ENCODE measurements at places on chromosomes 3 and 15.
A peak's percentile ranks its signal among the peaks of the same experiment; 100 is the strongest.

DNA sequence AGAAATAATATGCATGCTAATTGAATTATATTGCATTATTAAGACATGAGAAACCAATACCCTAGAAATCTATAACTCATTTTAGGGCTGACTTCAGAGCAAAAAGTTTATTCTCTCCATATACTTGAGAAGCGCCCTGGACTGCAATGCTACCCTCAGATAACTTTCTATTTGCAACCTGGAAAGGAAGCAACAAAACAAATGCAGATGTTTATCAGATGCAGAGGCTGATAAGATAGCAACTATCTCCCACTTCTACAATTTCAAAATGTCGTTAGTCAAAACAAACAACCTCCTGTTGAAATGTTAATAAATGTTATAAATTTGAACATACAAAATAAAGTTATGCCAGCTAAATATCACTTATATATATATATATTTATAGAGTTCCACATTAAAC is 34.8 kb downstream of the HES1 start:
- DNase-seq, result no peak

DNA sequence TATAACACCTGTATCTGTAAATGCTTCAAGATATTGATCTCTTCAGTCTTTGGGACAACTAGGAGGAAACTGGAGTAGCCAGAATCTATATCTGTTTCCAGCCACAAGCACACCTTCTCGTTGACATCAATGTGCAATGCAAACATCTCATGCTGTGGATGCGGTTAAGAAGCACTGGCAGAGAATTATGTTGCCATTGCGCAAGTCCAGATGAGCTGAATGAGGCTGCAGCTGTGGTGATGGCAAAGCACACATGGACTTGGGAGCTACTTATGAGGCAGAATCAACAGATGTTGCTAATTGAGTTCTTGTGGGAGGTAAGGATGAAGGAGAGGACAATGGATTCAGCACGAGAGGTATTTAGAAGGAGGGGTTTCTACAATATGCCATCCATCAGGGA is 90.9 kb downstream of the STRIT1 start:
- DNase-seq, result no peak

GRCh38 chr3:165817160-165817709 is 20.0 kb downstream of the BCHE start:
- DNase-seq, result no peak

DNA sequence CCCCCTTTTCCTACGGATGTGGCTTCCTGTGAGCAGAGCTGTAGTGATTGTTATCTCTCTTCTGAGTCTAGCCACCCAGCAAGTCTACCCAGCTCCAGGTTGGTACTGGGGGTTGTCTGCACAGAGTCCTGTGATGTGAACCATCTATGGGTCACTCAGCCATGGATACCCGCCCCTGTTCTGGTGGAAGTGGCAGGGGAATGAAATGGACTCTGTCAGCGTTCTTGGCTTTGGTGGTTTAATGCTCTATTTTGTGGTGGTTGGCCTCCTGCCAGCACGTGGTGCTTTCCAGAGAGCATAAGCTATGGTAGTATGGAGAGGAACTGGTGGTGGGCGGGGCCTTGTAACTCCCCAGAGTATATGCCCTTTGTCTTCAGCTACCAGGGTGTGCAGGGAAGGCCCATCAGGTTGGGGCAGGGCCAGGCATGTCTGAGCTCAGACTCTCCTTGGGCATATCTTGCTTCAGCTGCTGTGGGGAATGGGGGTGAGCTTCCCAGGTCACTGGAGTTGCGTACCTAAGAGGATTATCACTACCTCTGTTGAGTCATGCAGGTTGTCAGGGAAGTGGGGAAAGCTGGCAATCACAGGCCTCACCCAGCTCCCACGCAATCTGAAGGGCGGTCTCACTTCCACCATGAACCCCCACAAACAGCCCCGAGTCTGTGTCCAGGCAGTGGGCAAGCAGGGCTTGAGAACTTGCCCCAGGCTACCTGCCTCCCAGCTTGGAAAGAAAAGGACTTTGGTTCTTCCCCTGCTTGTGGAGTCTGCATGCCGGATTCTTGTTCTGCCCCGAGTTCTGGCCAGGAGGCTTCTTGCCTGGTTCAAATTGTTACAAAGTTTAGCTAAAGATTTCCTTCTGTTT is 9.0 kb upstream of the ADGRG7 start:
- no peak for DNase-seq

DNA sequence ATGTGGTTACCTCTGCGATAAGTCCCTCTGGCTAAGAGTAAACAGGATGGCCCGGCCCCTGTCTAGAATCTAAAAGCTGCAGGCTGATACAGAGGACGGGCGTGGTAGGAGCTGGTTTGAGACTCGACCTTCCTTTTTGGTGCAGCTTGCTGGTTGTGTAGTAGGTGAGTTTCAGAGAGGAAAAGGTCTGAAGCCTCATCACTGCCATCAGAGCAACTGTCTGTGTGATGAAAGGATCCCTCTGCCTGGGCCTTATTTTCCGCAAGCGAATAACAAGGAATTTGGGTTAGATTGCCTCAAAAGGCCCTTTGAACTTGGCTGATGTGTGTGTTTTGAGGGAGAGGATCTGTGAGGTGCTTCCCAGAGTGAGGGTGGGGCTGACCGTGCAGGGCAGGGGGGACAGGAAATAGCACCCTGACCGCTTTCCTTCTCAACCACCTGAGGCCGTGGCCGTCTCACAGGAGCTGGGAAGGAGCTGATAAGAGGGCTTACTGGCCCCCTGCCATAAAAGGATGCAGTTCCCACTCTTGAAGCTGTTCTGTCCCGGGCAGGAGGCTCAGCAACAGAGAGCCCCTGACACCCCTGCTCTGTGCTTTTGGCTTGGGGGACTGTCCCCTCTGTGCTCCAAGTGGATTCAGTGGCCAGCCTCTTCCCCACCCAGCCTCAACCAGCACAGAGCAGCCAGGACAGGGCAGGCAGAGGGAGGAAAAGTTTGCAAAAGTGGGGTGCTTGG is 45.6 kb upstream of the TFRC start:
- no peak for DNase-seq

DNA sequence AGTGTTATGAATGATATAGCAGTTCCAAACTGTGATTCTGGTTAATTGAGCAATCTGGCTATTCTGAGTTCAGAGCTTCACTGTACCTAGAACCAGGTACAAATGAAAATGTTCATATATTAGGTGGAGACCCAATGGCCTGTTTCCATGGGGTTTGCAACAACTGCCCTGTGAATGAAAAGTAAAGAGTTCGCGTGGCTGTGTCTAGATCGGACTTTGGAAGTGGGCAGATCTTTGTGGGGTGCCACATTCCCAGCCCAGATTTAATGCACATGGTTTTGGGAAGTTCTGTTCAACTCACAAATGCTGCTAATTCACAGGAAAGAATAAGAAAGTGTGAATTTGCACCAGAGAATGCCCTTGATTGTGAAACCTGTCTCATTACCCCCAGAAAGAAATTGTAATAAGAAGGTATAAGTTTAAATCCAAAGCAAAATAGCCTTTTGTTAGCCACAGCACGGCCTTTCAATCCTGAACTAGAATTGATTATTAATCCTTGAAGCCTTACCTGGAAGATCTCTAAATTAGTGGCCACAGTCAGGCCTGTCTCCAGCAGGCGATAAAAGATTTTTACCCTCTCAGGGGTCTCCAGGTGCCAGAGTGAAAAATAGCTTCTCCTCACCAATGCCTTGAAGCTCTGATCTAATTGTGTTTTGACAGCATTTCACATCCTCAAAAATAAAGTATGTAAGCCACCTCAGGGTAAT is 22.6 kb downstream of the WHAMM start:
- no peak for DNase-seq

- no peak for DNase-seq
These were observed 157.2 kb downstream of the TIGIT start for GRCh38 chr3:114451051-114451451.

- no peak for DNase-seq
These were observed 22.0 kb downstream of the STARD5 start for GRCh38 chr15:81301815-81302399.

DNA sequence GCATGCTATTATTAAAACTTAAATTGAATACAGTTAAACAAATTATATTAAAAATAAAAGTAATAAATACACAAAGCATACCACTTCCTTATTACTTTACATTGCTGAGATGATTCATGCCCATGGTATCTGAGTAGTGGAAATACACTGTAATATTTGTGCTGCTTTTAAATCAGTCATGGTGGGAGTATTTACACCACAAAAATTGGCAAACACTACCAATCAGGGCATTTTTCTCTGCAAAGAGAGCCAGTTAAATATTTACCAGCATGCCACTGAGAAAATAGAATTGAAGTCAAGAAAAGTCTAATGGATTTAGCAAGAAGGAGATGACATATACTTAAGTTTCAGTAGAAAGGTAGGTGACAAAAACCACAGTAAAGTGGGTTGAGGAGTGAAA is 19.6 kb downstream of the PPARG start:
- peak; percentile 35 for DNase-seq

DNA sequence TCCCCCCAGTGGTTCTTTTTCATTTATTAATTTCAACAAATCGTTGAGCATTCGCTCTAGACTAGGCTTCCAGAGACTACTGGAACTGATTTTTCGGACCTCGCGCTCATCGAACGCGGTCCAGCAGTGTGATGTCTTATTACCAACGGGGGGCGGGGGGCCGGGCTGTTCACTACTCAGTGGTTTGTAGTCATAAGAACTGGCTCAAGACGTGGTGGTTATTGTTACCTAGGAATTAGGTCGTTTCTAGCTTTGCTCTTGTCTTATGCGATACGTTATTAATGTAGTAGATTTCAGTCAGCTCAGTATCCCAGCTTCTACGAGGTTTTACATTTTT is 858 bp downstream of the RBM5 start:
- DNase-seq, result no peak

- no peak for DNase-seq
These were observed 110.9 kb downstream of the SEC22A start for GRCh38 chr3:123312331-123313265.

DNA sequence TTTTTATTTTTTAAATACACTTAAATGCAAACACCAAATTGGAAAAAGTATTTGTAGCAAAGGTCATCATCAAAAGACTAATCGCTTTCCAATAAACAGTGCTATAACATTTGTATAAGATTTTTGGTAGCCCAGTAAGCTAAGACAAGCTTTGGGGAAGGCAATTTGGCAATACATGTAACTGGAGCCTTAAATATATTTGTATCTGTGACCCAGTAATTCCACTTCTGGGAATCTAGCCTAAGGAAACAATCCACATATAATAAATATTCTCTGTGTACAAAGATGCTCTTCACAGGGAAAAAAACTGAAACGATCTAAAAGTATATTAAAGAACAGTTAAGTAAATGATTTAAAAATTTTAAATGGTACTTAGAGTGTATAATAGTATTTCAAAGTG is 65.5 kb upstream of the TJP1 start:
- peak; percentile 36 for DNase-seq

GRCh38 chr3:187536185-187536584 is 134.0 kb downstream of the SST start:
- DNase-seq, result no peak

DNA sequence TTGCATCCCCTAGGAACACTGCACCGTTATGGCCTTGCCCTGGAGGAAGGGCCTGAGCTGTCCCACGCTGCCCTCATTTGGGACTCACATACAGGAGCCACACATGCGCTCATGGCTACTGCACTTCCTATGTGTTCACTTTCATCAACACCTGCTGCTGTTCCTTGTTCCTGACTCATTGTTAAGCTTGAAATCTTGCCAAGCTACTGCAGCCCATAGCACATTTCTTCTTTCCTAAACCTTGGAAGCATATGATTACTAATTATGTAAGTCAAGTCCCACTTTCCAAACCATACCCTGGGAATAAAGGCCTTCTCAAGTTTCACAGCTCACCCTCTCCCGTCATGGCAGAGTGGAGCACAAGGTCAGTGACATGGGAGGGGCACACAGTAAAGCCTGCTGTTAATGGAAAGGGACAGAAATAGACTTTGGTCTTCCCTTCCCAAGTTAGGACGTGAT is 307.9 kb downstream of the CLSTN2 start:
- DNase-seq, result no peak

DNA sequence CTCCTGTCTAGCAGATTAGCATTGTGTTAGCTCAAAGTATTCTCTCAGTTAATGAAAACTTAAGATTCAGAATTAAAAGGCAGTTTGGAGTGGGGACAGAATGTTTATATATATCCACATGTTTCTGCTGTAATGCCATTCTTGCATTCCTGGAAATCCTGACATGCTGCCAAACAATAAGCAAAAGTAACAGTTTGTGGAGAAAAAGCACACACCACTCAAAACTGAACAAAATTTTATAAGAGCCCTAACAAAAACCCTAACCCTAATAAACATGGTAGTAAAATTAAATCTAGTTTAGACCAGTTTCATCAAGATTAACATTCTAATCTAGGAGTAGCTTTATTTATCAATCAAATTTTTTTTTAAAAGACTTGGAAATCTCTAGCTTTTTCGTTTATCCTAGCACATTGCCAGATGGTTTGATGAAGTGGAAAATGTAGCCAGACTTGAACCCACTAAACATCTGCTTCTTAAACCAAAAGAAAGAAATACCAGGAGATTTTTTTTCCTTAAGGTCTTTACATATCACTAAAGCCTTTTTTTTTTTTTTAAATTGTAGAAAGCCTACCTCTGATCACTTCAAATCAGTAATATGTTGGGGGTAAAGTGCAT is 3.7 kb downstream of the TCAIM start:
- peak; percentile 40 for DNase-seq

DNA sequence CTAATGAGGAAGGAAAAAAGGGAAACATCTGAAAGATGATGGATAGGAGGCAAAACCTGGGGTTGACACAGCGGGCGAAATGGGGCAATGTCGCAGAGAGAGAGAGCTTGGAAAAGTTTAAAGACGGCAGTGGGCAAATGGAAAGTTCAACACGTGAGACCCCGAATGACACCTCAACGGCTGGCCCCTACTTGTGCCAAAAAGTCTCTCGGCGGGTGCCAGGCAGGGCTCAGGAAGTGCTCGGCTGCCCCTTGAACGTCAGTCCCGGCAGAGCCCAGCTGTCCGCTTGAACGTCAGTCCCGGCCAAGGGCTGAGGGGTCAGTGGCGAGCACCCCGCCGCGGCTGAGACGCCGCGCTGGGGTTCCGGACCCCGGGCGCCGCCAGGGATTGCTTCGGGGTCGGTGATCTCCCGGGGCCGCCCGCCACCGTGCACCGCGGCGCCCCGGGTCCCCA is 658 bp downstream of the EOGT start:
- DNase-seq, result no peak

DNA sequence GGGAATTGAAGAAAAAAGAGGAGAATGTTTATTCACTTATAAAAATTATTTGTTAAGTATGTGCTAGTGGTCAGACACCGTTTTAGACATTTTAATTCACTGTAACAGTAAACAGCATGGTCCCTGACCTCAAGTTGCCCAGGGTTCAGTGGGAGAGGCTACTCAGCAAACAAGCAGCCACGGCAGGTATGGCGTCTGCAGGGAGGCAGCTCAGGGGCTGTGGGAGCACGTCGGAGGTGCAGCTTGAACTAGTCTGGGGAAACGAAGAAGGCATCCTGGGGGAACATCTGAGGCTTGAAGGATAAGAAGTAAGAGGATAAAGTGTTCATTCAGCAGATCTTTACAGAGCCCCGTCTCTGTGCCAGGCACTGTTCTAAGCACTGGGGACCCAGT is 66.0 kb downstream of the CRTC3 start:
- DNase-seq, result no peak

GRCh38 chr15:100780208-100780800 is 99.3 kb upstream of the ALDH1A3 start:
- DNase-seq, result no peak

- DNase-seq, result no peak
These were observed 167.9 kb upstream of the PRICKLE2 start for GRCh38 chr3:64393193-64393592.

GRCh38 chr3:197297476-197298340 is 704 bp downstream of the DLG1 start:
- peak; percentile 68 for DNase-seq

All from amniotic stem cell (primary cell).